ENCODE measurements at places on chromosomes 13 and 19. TPM values are rescaled to one million over a fixed set of nuclear protein-coding genes. Genes with fewer than 3 reads are reported as not detected.

GRCh38 chr19:41845001-41845050 lies at the start of gene DMRTC2:
TSS of gene DMRTC2 (plus strand) at chr19:41845042. CDS start at chr19:41847429, 2,387 bp downstream.
- no peak for DNase-seq

DNA sequence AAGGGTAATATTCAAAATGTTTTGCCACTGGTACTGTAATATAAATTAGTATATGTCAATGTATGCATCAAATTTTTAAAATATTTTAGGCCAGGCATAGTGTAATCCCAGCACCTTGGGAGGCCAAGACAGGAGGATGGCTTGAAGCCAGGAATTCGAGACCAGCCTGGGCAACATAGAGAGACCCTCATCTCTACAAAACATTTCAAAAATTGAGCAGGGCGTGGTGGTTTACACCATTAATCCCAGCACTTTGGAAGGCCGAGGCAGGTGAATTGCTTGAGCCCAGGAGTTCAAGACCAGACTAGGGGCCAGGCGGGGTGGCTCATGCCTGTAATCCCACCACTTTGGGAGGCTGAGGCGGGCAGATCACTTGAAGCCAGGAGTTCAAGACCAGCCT lies 14.1 kb upstream of the STRN4 start:
- DNase-seq: no peak

- DNase-seq: no peak
Measured at GRCh38 chr13:21402586-21403307, 56.4 kb downstream of the ZDHHC20 start.

GRCh38 chr13:70960841-70961443 lies 852.7 kb upstream of the KLHL1 start:
- DNase-seq: no peak

DNA sequence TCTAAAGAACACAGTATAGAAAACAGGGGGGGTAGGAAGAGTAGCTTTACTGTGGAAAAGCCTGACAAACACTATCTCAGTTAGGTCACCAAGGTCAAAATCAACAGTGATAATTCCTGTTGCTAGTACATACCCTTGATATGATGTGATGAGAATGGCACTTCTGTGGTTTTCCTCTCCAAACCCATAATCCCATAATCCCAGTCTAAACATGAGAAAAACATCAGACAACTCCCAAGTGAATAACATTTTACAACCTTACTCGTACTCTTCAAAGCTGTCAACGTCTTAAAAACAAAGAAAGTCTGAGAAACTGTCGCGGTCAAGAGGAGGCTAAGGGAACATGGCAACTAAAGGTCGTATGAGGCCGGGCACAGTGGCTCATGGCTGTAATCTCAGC lies 137.6 kb downstream of the FOXO1 start:
- no peak for DNase-seq

DNA sequence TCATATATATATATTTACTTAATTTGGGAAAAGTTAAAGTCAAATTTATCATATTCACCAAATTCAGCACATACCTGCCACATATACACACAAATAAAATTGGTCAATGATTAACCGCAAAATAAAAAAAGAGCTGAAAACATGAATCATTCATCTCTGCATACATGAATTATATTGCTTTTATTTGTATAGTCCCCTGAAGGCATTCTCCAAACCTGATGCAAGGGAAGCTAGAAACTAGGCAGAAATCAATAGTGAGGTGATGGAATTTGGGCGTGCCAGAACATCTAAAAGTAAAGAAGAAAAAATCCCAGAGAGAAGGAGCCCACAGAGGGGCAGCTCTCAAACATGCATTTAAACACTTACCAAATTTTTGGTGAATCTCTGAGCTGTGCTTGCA lies 60.1 kb downstream of the UFM1 start:
- no peak for DNase-seq

DNA sequence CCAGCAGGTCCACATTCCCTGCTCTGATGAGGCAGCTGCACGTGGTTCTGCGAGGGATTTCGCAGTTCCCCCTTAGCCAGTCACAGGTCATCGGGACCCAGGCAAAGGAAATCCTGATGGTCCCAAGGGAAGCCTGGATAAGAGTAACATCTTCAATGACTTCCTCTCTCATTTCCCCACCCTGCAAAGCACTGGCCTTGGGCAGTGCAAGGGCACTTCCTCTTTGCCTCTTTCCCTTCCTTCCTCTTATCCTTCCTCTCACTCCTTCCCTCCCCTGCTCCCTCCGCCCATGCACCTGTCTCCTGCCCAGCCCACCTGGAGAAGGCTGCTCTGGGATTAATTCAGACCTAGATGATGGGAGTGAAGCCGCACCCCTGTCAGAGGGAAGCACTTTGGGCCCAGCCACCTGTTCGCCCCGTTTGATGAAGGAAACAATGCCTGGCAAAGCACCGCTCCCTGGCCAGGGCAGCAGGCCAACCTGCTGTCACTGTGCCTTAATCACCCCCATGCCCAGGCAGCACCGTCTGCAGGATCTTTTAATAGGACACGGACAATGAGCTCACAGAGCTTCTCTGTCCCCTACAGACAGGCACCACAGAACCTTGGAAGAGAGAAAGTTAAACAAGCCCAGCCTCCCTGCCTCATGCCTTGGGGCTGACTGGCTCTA lies 113.5 kb upstream of the PABPC3 start:
- DNase-seq: no peak

The KLK15 gene
- polyA plus RNA-seq: 0.11 TPM

The CEACAM20 gene
- polyA plus RNA-seq: 0.05 TPM

The SLC6A16 gene
- polyA plus RNA-seq: 2.5 TPM

The MUC16 gene
- polyA plus RNA-seq: 7.2 TPM

- no peak for DNase-seq
Measured at GRCh38 chr13:35675651-35676050, 199.2 kb upstream of the MAB21L1 start.

DNA sequence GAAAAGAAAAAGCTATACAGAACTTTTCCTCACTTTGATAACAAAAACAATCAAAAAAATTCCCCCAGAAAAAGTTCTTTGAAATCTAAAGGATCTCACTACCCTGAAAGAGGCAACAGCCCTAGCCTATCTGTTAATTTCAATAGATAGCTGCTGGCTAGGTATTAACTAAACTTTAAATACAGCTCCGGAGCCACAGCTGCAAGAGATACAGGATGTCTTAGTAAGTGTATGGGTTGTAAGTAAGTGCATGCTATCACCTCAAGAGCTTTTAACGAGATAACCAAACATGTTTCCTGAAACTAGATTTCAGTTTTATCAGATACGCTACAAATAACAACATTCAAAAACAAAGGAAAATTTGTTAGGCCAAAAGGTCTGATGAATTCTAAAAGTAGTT lies 148.4 kb downstream of the KLF12 start:
- no peak for DNase-seq

- no peak for DNase-seq
Measured at GRCh38 chr19:18596752-18597157, 8.2 kb downstream of the REX1BD start.

GRCh38 chr13:95756072-95756471 lies 79.1 kb downstream of the DNAJC3 start:
- no peak for DNase-seq

The ACP4 gene
- not detected for polyA plus RNA-seq

DNA sequence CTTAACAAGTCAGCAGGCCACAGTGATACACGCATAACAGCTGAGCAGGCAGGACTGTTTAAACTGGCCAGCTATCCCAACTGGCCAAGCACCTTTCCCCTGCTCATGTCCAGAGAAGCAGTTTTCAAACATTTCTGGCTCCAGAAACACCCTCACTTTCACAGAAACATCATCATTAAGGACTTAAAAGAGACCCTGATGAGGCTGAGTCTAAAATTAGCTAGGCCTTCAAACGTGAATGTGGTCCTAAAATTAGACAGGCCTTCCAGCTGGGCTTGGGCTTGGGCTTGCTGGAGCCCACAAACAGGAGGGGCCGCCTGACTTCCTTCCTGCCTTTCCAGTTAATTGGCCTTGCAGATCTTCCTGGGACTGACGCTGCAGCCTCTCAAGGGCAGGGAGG lies 334.2 kb downstream of the DNAJC15 start:
- DNase-seq: no peak

GRCh38 chr13:52652980-52653303 lies 306 bp downstream of the SUGT1 start:
- no peak for DNase-seq

DNA sequence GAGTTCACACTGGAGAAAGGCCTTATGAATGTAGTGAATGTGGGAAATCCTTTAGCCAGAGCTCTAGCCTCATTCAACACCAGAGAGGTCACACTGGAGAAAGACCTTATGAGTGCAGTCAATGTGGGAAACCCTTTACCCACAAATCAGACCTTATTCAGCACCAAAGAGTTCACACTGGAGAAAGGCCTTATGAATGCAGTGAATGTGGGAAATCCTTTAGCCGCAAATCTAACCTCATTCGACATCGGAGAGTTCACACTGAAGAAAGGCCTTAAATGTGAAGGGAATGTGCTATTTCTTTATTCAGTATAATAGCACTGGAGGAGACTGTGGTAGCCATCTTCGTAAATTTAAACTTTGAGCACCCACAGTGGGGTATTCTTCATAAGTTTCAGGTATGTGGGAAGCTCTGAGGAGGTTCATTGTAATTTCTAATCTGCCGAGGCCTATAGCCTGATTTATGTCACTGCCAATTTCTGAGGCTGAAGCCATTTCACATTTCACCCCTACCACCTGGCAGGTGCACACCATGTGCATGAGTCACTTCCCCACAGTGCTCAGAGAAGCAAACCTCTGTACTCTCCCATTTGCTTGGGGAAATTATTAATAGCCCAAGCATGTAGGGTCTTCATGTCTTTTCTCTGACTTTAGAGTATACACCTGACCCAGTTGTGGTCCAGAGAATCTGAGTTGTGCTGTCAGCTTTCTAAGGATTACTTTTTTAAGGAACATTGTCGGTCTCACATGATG lies 6.4 kb downstream of the ZNF551 start:
- no peak for DNase-seq

The SWSAP1 gene
- 5.9 TPM for polyA plus RNA-seq
